ENCODE measurements at places on chromosomes 3 and 15. TPM values are rescaled to one million over a fixed set of nuclear protein-coding genes. Genes with fewer than 3 reads are reported as not detected.

GRCh38 chr3:30962493-30962892 lies 68.0 kb upstream of the GADL1 start:
- DNase-seq, result no peak

- no peak for DNase-seq
Observed at GRCh38 chr3:139897759-139898158, 37.2 kb upstream of the CLSTN2 start.

DNA sequence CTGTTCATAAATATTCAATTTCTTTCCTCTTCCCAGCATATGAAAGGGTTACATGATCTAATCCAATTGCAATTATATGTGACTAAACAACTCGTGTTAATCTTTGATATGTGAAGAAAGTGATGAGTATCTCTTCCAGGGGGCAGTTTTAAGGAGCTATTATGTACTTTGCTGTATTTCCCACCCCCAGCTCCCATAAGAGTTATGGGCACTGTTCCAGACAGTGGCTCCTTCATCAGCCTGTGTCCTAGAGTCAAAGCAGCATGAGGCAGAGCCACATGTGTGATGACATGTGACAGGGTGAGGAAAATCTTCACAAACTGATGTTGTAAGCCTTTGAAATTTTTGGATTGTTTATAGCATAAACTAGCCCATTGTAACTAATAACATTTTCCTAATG lies 315.4 kb downstream of the DIPK2A start:
- DNase-seq, result no peak

- DNase-seq, result no peak
Observed at GRCh38 chr15:31324806-31325594, 1.6 kb upstream of the KLF13 start.

- no peak for DNase-seq
Observed at GRCh38 chr3:177196008-177196455, 1.2 kb downstream of the TBL1XR1 start.

GRCh38 chr3:37741644-37742043 lies 120.0 kb upstream of the CTDSPL start:
- no peak for DNase-seq

DNA sequence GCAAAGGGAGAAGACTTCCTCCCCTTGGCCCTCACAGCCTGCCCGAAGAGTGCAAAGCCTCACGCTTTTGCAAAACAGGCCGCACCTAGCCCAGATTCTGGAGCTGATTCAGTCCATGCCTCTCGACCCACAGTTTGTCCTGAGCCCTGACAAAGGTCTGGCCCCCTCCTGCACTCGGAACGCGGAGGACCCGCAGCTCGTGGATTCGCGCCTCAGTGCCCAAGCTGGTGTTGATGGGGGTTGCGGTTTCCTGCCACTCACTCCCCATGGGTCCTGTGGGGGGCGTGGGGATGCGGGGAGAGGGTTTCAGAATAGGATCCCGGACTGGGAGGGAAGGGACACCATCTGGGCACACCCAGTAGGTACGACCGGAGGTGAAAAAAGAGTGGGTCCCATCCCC lies 594 bp upstream of the CRABP1 start:
- DNase-seq, result no peak

The CACNA2D3 gene
- not detected for total RNA-seq

DNA sequence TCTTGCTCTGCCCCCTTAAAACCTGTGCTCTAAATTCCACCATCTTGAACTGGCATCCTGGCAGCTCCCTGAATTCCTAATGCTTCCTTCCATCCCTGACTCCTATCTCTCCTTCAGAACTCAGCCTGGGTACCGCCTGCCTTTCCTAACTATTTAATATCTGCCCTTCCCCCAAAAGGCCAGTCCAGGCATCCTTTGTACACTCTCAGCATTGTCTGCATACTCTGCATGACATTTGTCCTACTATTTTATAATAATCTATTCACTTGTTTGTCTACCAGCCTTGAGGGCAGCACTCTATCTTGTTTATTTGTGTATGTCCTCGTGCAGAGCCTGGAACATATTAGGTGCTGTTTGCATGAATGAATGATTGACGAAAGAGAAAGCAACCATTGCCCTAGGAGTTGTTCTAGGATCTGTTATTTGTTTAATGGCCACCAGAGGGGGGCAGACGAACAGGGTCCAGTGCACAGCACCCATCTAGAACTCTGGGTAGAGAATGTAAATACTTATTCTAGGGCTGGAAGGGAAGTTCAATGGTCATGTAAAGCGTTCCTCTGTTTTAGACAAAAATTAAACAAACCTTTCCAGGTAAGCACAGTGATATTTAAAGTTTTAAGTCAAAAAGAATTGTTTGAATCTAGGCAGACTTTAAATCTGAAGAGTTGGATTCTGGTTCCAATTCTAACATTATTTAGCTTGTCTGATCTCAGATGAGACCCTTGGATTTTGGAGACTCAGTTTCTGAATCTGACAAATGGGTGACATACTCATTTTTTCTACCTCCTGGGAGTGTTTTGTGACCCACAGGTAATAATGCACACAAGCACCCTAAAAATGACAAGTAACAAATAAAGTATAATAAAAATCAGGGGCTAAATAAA lies 125.8 kb upstream of the GALNT15 start:
- DNase-seq, result no peak

DNA sequence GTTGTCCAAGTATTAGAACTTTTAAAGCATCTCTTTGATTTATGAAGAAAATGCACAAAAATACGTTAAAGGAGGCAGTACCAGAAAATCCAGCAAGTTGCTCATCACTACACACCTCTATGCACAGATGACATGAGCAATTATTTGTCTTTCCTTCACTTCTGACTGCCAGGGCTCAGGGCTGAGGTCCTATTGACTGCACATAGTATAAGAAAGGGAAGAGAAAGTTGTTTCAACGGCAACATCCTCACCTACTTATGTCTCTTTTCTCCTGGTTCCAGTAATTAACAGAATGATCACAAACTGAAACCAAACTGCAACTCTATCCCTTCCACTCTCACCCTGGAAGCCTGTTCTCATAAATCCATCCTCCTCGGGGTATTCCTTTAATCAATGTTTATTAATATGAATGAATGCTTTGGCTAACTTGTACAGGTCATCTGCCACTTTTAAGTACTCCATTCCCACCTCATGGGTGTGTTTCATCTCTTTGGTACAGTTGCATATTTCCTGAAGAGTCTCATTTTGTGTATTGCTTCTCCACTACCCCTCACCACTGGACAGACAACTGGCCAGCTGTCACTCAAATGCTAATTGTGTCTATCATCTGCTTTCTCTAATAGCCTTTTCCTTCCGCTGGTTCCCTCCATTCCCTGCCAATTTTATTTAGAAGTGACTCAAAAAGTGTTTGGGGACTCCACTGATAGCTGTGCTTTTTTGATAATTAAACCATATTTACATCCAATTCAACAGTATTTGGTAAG lies 34.5 kb downstream of the RAB27A start:
- no peak for DNase-seq

DNA sequence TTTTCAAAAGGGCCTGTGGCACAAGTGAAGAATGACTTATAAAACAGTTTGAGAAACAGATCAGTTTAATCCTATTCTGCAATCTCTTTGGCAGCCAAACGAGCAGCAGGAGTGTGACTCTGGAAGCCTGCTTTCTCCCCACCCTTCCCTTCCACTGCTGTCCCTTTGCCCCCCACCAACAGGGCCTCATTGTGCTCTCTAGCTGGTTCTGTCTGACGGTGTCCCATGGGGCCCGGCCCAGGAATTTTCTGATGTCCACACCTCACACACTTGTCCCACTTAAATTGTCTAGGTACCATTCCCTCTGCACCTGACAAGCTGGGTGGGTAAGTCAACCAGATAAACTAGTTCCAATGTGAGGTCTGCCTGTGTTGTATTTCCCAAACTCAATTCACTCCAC lies 16.4 kb downstream of the SLCO2A1 start:
- DNase-seq, result no peak

GRCh38 chr3:25489858-25490593 lies 62.0 kb downstream of the RARB start:
- no peak for DNase-seq

DNA sequence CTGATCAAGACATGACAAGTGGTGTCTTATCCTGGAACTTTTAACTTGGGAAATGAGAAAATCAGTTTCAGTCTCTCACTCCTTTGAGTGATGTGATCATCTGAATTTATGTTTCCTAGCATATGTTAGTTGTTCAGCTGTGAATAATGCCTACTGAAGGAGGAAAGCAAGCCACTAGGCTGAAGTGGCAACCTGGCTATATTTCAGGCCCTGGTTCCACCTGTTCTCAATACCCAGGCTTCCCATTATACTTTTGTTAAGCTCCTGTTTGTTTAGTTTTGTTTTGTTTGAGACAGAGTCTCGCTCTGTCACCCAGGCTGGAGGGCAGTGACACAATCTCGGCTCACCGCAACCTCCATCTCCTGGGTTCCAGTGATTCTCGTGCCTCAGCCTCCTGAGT lies 243.8 kb downstream of the ALCAM start:
- no peak for DNase-seq

The CPLX3 gene
- total RNA-seq, result 0.17 TPM

The SPATA12 gene
- not detected for total RNA-seq

- DNase-seq, result no peak
Observed at GRCh38 chr15:51328926-51329325, 9.5 kb downstream of the CYP19A1 start.

GRCh38 chr3:169542331-169542751 lies 121.2 kb downstream of the MECOM start:
- no peak for DNase-seq

DNA sequence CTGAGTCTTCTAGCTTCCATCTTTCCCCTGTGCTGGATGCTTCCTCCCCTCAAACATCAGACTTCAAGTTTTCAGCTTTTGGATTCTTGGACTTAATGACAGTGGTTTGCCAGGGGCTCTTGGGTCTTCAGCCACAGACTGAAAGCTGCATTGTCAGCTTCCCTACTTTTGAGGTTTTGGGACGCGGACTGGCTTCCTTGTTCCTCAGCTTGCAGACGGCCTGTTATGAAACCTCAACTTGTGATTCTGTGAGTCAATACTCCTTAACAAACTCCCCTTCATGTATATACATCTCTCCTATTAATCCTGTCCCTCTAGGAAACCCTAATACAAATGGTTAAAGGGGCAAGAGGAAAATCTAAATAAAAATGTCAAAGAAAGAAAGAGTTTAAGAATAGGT lies 100.1 kb downstream of the ABI3BP start:
- no peak for DNase-seq

DNA sequence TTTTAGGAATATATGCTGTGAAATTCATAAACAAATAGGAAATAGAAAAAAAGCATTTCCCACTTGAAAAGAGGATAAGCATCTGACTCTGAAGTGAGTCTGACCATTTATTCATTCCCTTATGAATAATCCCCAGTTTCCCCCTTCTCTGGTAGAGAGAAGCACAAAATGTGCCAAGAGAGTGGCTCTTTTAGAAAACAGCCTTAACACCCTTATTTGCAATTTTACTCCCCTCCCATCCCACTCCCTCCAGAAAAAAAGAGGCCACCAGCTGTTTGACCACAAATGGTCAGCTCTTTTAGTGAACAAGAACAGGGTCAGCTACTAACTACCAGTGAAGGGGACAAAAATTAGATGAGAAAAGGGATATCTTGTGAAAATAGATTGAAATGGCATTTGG lies 184.5 kb upstream of the ADAMTS9 start:
- DNase-seq, result no peak

- no peak for DNase-seq
Observed at GRCh38 chr15:70433586-70434324, 329.6 kb downstream of the UACA start.

- DNase-seq, result no peak
Observed at GRCh38 chr3:155497930-155498647, 204.6 kb upstream of the STRIT1 start.
